ENCODE measurements at places on chromosomes 11 and 22. TPM values are rescaled to one million over a fixed set of nuclear protein-coding genes. Genes with fewer than 3 reads are reported as not detected.

GRCh38 chr11:122717264-122717867, 61.8 kb downstream of the UBASH3B start:
- no peak for DNase-seq

DNA sequence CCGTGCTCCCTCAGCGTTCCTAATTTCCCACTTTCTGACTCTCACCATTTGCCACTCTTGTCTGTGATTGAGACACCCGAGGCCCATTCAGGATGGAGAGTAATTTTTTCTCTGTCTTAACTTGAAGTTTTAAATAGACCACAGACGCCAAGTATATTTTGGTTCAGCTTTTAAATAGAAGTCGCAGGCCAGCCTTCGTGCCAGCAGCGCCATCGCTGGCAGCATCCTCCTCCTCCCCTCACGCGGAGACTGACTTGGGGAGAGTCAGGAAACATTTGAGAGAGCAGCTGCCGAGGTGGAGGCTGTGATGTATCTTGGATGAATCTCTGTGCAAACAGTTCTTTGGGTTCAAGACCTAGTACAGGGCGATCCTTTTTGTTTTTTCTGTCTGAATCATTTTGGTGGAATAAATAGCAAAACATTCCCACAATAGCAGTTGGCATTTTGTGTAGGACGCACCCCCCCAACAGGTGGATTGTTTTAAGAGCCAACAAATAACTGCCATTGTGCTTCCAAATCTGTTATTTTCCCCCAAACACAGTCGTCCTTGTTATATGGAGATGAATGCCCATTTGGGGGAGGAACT, 889 bp upstream of the DMC1 start:
- DNase-seq = peak; percentile 41

DNA sequence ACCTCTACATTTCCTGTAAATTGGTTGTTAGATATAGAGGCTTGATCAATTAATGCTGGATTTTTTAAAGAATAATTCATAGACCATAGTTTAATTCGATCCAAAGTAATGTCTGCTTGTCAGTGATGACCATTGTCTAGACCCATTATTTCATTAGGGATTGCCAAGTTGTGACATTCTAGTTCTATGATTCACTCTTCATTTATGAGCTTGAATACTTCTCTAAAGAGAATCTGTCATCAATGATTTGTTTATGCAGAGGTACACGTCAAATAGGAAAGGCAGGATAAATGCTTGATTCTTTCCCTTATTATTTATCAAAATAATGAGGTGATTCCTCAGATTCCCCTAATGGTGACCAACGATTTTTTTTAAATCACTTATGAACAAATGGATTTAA, 24.0 kb upstream of the ROBO3 start:
- DNase-seq = no peak

DNA sequence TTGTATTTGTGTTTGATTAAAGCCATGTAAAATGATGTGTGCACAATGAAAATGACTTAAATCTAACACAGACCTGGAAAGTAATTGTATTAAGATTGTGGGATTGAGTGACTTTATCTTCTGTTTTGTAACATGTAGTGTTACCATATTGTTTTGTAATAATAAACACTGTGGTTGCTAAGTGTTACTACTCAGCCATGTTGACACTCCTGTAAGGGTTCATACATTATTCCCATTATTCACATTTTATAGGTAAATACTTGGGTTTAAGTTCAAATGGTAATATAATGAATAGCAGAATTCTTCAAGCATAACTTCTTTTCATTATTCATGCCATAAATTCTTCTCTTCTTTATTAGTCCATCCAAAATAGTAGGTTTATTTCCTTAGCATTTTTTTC, 69.0 kb downstream of the ZC3H12C start:
- DNase-seq = no peak

GRCh38 chr22:29112121-29112520, 39.3 kb downstream of the KREMEN1 start:
- no peak for DNase-seq

- DNase-seq = peak; percentile 39
These were observed 7.4 kb downstream of the CD82 start for GRCh38 chr11:44572884-44573283.

- no peak for DNase-seq
These were observed 82.5 kb downstream of the C22orf31 start for GRCh38 chr22:28978863-28979796.

- DNase-seq = no peak
These were observed 10.2 kb upstream of the SF1 start for GRCh38 chr11:64788321-64789215.

Gene ARHGAP20
- total RNA-seq = not detected

Gene MS4A12
- total RNA-seq = not detected
